ENCODE measurements at places on chromosomes 5 and 9.
A peak's percentile ranks its signal among the peaks of the same experiment; 100 is the strongest.

DNA sequence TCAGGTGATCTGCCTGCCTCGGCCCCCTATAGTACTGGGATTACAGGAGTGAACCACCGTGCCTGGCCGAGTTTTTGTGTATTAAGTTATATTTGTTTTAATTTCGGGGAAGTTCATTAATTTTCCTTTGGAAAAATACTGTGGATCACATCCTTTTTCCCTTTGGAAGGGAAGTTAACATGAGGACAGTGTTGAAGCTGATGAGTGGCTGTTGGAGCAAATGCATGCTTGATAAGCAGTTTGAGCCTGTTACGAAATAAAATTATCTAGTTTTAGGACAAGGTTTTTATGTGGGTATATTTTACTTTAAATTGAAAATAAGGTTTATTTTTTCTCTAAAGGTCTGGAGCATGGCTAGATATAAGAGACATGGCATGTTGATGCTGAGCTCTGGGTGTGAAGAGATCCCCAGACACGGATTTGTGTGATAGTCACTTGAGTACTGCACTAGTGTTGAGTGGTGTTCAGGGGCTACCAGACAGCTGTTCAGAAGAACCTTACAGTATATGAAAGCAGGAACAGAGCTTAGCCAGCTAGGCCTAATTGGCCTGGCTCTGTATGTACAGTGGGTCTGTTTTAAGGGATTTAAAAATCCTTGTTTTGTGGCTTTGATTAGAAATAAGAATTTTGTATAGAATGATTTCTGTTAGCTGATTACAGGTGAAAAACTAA lies 17.4 kb downstream of the LMNB1 start:
- no peak for DNase-seq

GRCh38 chr5:95941756-95942155 lies 19.9 kb downstream of the ELL2 start:
- DNase-seq, result no peak

- DNase-seq, result no peak
These were observed 212.9 kb downstream of the MAPKAP1 start for GRCh38 chr9:125493881-125494652.

- DNase-seq, result no peak
These were observed 1.8 kb upstream of the LNPEP start for GRCh38 chr5:96933764-96934707.

- DNase-seq, result no peak
These were observed 8.5 kb upstream of the C1QTNF3 start for GRCh38 chr5:34051374-34051980.

DNA sequence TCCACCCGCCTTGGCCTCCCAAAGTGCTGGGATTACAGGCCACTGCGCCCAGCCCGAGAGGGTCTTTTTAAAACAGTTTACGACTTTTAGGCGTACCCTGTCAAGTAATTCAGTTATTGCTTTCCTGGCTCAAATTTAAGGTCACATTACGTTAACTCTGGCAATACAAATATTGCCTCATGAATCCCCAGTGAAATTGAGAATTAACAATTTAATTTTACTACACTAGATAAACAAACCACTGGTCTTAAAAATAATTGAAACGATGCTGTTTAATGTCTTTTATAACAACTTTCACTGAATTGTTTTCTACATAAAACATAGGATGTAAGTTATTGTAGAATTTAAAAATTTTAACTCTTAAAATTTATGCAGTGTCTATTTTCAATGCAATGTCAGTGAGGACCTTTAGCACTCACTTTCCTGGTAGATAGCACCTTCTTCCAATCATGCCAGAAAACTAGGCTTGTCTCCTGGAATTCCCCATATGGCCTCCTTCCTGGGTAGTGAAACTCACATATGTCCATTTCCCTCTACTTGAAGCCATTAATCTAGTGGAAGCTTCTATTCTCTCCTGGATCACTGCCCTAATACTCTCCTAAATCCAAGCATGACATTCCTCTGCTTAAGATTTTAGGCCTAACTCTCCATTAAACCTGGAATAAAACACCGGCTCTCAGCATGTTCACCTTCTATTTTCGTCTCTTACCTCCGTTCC lies 13.5 kb downstream of the BASP1 start:
- no peak for DNase-seq

GRCh38 chr5:108168915-108169314 lies 213.0 kb downstream of the FBXL17 start:
- no peak for DNase-seq

GRCh38 chr9:128459011-128459410 lies 3.2 kb downstream of the ODF2 start:
- DNase-seq, result no peak

DNA sequence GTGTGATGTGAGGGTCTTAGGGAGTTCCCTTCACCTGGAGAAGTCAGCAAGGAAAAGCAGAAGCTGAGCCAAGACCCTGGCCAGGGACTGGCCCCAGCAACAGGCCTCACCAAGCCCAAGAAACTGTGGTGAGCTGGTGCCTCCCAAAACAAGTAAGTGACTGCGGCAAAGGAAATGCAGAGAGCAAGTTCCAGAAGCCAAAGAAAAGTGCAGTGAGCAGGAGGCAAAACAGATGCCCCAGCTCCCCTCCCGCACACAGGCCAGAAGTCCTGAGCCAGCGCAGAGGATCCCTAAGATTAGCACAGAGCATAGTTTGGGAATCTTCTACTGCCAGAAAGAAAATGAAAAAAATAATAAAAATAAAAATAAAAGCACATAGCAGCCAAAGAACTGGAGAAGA lies 13.2 kb downstream of the MED27 start:
- no peak for DNase-seq

DNA sequence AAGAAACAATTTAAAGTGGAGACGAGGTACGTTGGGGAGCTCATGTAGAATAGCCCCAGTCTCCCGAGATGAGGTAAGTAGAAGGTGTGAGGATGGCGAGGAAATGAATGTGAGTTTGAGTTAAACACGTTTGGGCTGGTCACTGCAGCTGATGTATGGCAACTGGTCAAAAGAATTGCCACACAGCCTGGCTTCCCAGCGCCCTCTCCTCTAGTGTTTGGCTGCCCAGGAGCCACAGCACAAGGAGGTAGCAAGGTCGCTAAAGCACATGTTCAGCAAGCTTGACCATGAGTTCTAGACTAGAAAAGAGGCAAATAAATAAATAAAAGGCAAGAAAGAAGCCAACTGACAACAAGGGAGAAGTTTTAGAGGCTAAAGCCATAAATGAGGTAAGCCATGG lies 21.4 kb upstream of the LECT2 start:
- DNase-seq, result no peak

GRCh38 chr5:160333721-160334120 lies 21.4 kb upstream of the CCNJL start:
- DNase-seq, result no peak

DNA sequence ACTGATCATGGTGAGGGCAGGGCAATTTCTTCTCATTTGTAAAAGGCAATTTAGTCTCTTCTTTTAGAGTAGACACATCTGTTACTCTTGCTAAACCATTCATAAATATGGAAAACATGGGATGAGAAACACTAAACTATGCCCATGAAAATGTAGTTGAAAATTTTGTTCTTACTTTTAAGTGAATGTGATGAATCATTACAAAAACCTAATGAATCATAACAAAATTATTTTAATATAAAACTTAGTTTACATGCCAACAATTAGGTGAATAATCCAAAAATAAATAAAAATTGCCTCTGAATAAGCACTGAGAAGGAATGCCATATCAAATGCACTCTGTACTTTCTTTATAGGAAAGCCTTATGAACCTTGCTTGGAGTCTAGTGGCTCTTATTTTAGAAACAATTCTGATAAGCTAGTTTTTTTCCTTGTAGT lies 297.7 kb upstream of the EFNA5 start:
- no peak for DNase-seq

- DNase-seq, result no peak
These were observed 781 bp downstream of the NRG2 start for GRCh38 chr5:140042393-140042642.

DNA sequence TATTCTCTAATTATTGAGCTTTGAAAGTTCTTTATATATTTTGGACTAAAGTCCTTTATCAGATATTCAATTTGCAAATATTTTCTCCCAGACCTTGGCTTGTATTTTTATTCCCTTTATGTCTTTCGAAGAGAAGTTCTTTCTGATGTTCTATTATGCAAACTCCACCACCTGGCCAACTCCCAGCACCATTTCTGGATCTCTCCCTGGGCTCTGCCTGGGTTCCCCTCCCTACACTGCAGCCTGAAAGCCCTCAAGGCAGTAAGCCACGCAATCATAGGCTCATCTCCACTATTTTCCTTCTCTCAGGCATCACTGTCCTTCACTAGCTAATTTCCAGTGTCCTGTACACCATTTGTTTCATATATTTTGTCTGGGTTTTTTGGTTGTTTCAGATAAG lies 76.1 kb downstream of the GRAMD2B start:
- no peak for DNase-seq

- DNase-seq, result no peak
These were observed 682.8 kb upstream of the WWC1 start for GRCh38 chr5:167608390-167609272.

DNA sequence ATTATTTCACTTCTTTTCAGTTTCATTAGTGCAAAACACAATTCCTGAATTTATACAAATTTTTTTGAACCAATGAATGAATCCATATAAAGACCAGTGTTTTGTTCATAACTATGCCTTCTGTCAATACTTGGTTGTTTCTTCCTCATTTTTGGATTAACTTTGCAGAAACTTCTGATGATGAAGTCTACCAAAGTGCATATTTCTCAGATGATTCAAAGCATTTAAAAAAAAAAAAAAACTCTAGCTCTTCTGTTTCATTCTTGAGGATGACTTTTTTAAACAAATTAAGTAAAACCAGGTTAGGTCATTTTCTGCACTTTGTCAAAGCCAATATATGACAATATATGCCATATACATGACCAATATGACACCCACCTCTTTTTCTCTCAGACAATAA lies 92.6 kb downstream of the CHSY3 start:
- DNase-seq, result no peak

DNA sequence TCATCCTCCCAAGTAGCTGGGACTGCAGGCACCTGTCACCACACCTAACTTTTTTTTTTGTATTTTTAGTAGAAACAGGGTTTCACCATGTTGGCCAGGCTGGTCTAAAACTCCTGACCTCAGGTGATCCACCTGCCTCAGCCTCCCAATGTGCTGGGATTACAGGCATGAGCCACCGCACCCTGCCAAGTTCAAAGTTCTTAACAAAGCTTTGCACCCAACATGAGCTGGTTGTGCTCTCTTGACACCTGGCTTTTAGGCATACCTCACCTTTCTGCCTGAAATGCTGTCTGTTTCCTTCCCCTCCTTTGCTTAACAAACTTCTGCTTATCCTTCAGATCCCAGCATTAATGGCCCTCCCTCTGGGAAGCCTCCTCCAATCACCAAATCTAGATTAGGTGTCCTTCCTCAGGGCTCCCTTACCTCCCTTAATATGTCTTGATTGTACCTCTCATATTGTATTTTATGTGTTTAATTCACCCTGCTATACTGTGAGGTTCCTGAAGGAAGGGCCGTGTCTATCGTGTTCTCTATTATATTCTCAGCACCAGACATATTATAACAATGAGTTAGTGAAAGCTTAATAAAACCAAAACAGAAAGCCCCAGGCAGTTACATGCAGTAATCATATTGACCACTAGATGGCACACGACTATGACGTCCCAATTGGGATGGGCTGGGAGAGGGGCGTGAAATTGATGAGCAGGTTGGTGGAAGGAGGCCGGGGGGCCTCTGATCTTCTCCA lies 62.9 kb upstream of the PPARGC1B start:
- no peak for DNase-seq

GRCh38 chr5:172877466-172878260 lies 43.6 kb downstream of the ERGIC1 start:
- DNase-seq, result no peak

- DNase-seq, result no peak
These were observed 112.5 kb downstream of the MPDZ start for GRCh38 chr9:13166996-13167395.

DNA sequence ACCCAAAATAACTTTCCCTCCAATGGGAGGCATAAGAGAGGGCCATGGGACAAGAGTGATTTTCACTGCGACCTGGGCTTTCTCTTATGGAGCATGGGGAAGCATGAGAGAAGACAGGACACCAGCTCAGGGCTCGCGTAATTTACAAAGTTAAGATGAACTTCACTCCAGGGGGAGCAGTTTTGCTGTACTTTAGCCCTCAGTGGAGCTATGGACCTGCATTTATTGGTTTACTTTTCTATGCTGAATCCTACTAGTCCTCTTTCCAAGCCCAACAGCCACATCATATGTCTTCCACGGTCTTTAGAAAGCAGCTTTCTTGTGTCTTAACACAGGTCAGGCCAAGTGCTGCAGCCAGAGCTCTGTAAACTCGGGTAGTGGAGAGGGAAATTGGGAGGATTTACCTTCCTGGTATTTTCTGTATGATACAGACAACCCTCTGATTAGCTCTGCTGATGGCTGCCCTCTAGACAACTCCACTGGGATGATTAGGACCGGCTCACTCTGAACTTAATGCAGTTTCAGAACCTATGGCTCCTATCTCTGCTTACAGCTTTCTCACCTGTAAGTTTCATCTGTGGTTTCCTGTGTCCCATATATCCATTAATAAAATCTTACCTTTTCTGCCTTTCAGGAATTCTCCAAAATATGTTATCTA lies 581.0 kb upstream of the RORB start:
- DNase-seq, result no peak

DNA sequence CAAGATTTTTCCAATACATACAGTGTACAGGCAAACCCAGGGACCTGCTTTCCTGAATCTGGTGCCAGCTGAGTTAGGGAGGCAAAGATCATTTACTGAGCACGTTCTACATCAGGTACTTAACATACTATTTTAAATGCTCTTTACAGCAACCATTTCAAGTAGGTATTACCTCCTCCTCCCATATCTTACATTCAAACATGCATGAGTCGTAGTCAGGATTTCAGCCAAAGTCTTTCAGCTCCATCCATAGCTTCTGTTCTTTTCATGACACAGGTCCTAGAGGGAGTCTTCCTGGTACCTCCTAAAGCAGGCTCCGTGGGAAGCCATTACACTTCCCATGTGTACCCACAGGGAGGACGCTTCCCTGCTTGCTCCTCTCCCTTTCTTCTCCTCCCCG lies 11.7 kb downstream of the KCNV2 start:
- no peak for DNase-seq

GRCh38 chr9:122213589-122214413 lies 15.0 kb downstream of the LHX6 start:
- DNase-seq, result peak; percentile 24

GRCh38 chr9:12462861-12463260 lies 230.3 kb upstream of the TYRP1 start:
- no peak for DNase-seq

GRCh38 chr9:36802201-36802920 lies 229.7 kb downstream of the MELK start:
- no peak for DNase-seq

GRCh38 chr9:120710110-120710981 lies 3.9 kb downstream of the MEGF9 start:
- no peak for DNase-seq

DNA sequence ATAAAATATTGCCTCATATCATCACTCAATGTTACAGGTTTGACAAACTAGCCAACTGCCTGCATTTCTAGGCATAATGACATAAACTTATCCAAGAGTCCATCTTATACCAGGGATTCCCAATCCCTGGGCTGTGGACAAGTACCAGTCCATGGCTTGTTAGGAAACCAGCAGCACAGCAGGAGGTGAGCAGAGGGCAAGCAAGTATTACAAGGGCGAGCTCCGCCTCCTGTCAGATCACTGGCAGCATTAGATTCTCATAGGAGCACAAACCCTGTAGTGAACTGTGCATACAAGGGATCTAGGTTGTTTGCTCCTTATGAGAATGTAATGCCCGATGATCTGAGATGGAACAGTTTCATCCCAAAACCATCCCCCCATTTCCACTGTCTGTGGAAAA lies 144.9 kb downstream of the PRKACG start:
- no peak for DNase-seq

- no peak for DNase-seq
These were observed 2.0 kb downstream of the CLIC3 start for GRCh38 chr9:136994180-136994887.

- DNase-seq, result no peak
These were observed 26.1 kb downstream of the TTC23L start for GRCh38 chr5:34865091-34865490.

Data from activated T-cell treated with anti-CD3 and anti-CD28 coated beads for 4 hours (primary cell).